Activated CD8-positive, alpha-beta T cell treated with anti-CD3 and anti-CD28 coated beads, Interleukin-2, amount 10 ng/mL, durations not matched to agents 7 days and 5 days (primary cell): ENCODE measurements at places on chromosomes 16 and 17.
A peak's percentile ranks its signal among the peaks of the same experiment; 100 is the strongest.

DNA sequence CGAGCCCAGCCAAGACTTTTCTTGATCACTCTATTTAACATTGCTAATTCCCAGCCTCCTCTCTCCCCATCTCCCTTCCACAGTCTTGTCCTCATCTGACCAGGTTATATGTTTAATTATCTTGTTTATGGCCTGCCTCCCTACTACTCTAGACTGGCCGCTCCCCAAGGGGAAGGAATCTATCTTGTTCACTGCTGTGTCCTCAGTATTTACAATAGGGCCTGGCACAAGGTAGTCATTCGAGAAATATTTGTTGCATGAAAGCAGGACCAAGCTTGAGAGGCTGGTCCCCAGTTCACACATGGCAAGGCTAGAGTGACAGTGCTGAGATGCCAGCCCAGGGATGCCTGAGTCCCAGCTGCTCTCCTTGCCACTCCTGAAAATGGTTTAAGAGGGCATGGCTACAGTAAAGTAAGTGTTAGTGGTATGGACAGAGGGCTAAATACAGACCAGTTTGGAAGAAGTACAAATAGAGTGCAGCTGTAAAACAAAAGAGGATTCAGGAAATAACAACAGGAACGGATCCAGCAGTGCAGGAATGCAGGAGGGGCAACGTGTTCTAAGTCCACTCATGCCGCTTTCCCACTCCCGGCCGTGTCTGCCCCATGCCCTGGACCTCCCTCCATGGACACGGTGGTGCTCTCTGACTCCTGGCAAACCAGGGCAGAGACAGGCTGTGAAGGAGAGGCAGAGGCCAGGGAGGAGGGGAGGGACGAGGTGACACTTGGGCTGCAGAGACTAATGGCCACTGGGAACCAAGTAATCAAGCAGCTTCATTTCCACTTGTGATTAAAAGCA is 65.6 kb downstream of the TOM1L2 start:
- H3K4me3 ChIP-seq: no peak overlapping the region
- H3K27me3 ChIP-seq: no peaks in the 10 kb centered on the region
- peaks cover 6% of the 10 kb centered on the region for H3K36me3 ChIP-seq
- no peak for DNase-seq
- no peaks in the 10 kb centered on the region for H3K4me1 ChIP-seq

DNA sequence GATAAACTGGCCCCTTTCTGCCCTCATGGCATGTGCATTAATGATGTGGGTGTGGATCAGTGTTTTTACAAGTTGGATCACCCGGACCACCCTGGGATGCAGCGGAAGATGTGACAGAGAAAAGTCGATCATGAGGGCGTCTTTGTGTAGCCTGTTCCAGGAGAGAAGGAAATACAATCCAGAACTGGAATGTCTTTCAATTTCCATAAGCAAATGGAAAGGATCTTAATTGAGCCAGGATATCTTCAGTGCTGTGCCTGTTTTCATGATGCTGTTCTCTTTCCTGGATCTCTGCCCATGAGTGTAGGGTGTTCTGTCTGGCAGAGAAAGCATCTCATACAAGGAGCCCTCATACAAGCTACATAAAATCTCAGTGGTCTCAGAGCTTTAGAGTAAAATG is 481.4 kb downstream of the XYLT1 start:
- no peaks in the 10 kb centered on the region for H3K36me3 ChIP-seq
- no peak overlapping the region for H3K4me3 ChIP-seq
- no peak for DNase-seq
- no peaks in the 10 kb centered on the region for H3K27me3 ChIP-seq
- H3K27ac ChIP-seq: no peak overlapping the region

DNA sequence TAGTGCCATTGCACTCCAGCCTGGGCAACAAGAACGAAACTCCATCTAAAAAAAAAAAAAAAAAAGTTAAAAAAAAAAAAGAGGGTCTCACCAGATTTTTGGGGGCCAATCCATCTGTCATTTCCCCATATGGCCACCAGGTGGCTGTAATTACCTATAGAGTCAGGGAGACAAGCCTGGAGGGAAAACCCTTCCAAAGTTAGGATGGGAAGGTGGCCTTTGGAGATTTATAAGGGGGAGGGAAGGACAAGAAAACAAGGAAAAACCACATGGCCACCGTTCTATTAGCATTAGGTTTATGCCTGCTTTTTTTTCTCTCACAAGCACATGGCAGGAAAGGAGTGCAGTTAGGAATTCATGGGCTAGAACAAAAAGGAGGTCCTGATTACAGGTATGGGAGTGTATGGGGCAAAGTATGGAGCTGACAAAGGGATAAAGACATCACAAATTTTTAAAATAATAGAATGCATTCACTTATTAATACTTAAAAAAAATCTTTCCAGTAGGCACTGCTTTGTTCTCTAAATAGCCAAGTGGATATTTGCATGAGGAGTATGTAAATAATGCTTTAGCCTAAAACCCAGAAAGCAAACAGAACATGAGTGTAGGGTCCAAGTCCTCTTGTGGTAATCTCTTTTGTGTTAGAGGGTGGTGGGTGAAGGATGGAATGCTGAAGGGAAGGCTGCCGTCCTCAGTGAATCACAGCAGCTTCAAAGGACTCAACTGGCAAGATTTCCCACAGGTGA is 5.1 kb downstream of the CYB5D1 start:
- H3K4me3 ChIP-seq: no peak overlapping the region
- H3K27ac ChIP-seq: no peak overlapping the region
- no peaks in the 10 kb centered on the region for H3K27me3 ChIP-seq
- peaks cover 20% of the 10 kb centered on the region for H3K4me1 ChIP-seq

DNA sequence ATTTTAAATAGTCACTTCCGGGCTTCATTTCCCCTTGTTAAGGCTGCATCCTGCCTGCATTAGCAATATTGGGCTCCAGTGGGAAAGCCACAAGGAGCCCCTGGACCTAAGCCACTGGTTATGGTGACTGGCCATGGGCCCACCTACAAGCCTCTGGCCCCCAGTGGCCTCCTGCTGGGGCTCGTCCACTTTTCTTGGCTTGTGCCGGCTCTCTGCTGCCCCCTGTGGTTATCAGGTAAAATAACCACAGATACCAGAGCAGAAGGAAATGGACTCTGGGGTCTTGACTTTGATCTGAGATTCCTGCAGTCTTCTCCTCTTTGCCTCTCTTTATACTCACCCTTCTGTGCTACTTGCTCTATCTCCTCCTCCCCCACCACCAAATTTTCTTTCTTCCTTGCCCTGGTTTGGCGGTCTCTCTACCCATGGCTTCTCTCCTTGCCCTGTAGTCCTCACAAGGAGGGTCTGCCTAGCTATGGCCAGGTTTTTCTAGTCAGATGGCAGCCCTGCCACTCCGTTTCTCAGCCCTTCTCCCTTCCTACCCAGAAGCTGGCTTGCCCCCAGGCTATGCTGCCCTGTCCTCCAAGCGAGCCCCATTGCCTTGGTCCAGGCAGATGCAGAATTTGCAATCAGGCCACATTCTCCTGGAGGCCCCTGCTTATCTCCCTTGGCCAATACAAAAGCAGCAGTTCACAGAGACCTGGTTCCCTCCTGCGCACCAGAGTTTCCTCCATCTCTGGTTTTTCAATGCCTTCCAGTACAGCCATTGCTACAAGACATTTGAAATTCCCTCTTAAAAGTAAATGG is 82.9 kb upstream of the RCVRN start:
- no peaks in the 10 kb centered on the region for H3K36me3 ChIP-seq
- no peak overlapping the region for H3K4me3 ChIP-seq
- DNase-seq: peak; percentile 37
- H3K4me1 ChIP-seq: no peaks in the 10 kb centered on the region
- no peaks in the 10 kb centered on the region for H3K27me3 ChIP-seq

DNA sequence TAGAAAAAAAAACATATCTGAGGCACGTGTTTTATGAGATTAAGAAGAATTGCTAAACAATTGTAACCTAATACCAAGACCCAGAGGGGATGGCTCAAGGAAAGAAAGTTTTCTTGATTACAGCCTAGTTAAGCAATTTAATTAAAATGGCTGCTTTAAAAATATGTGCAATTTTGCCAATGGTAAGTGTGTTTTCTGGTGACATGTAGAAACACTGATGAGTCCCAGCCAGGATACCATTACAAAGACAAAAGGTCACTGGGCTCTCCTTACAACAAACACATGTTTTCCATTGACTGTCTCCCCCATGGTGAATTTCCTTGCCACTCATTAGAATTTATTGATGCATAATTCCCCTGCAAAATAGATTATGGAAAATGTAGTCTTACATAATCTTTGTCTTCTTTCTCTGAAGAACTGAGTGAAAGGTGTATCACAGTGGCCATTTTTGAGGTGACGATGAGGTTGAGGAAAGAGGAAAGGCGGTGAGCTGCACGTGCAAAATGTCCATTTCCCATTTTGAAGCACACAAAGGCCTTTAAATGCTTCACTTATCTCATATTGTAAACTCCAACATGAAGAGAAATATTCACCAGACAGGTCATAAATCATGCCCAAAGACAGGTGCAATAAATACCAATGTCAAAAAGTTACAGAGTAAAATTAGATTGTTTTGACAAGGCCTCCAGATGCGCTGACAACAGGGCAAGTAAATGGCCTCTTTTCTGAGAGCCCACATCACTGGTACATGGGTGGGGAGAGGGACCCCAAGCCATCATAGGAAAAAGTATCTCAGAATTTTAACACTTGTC is 696.9 kb downstream of the KCNJ2 start:
- H3K27ac ChIP-seq: no peak overlapping the region
- H3K4me1 ChIP-seq: no peaks in the 10 kb centered on the region
- no peak overlapping the region for H3K4me3 ChIP-seq
- no peaks in the 10 kb centered on the region for H3K36me3 ChIP-seq
- no peak for DNase-seq
